ENCODE measurements at places on chromosomes 2 and 18. TPM values are rescaled to one million over a fixed set of nuclear protein-coding genes. Genes with fewer than 3 reads are reported as not detected.
A peak's percentile ranks its signal among the peaks of the same experiment; 100 is the strongest.

DNA sequence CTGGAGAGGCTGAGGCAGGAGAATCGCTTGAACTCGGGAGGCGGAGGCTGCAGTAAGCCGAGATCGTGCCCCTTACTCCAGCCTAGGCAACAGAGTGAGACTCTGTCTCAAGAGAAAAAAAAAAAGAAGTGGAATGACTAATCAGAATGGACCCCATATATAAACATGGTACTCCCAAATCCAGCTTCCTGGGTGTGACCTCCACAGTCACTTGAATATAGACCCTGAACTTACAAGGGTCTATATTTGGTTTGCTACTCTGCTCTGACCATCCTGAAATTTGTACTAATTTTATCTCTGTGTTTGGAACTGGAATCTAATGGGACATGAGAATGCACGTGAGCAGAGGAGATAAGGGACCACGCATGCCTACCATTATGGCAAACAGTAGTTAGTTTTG lies 275.0 kb downstream of the TNS1 start:
- DNase-seq: no peak

- no peak for DNase-seq
Observed at GRCh38 chr18:55239740-55240139, 280.5 kb upstream of the CCDC68 start.

DNA sequence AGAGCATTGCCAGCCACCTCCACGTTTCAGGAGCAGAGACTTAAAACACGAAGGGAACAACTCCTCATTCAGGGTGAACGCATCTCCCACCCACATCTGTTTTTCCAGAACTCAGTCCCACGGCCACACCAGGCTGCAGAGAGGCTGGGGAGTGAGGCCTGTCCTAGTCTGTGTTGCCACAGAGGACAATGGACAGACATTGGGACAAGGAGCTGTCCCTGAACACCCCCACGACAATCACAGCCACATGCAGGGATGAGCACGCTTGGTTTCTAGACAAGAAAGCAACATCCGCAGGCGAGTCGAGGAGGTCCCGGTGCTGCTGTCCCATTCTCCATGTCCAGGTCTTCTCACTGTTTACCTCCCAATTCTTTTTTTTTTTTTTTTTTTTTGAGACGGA lies 167.4 kb downstream of the EIPR1 start:
- DNase-seq: no peak

GRCh38 chr18:9730786-9731185 lies 22.7 kb downstream of the RAB31 start:
- DNase-seq: no peak

DNA sequence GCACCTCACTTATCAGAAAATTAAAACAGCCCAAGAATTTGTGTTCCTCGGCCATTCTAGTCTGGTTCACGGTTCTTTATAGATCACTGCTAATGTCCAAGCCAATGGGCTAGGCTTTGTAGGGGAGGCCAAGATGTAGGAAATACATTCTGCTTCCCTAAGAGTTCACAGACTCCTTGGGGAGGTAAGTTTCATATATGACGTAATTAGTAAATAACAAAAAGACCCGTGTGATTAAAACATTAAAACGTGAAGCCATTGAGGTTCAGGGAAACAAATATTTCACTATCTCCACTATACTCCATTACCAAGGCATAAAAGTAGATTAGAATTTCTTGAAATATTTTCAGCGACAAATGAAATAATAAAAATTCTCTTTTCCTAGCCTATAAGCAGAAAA lies 272.5 kb upstream of the KLHL29 start:
- no peak for DNase-seq

- no peak for DNase-seq
Observed at GRCh38 chr2:113113807-113114206, 13.6 kb upstream of the IL1RN start.

GRCh38 chr18:12113999-12114646 lies 20.5 kb downstream of the ANKRD62 start:
- no peak for DNase-seq

DNA sequence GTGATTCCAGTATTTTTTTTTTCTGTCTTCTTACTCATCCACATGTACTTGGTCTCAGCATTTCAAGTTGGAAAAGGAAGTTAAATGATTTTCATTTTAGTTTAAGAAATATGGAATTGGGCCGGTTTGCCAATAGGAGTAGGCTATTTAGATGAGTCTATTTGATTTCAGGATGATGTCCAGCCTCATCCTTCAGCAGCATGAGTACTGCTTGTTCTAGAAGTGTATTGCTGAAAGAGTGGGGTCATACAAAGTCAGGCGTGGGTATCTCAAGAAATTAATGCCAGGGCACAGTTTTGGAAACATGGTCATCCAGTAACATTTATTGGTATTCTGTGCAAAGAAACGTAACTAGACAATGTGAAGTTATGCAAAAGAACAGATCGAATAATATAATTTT lies 44.9 kb upstream of the MSTN start:
- no peak for DNase-seq

DNA sequence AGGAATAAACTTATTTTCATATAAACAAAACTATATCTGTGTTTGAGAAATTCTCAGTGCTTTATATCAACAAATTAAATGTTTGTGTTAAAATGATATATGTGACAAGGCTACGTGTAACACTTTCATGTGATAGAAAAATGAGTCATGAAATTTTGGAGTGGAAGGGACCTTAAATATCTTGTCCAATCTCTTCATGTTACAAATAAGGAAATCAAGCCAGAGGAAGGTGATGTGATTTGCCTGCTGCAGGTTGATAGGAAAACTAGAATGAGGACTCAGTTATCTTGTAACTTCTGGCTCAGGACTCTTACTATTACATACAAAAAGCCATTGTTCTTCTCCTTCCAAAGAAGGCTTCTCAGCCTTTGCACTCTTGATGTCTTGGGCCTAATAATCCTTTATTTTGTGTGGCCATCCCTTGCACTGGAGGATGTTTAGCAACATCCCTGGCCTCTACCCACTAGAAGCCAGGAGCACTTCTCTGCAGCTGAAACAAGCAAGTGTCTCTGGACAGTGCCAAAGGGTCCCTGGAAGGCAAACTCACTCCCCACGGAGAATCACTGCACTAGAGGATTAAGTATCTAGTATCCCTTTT lies 43.0 kb upstream of the NARS1 start:
- no peak for DNase-seq

GRCh38 chr2:20667151-20667530 lies 197 bp downstream of the GDF7 start:
- no peak for DNase-seq

GRCh38 chr18:8367217-8367988 lies 241.8 kb upstream of the RAB12 start:
- peak; percentile 32 for DNase-seq

GRCh38 chr2:43611987-43612894 lies 16.4 kb upstream of the THADA start:
- peak; percentile 73 for DNase-seq

DNA sequence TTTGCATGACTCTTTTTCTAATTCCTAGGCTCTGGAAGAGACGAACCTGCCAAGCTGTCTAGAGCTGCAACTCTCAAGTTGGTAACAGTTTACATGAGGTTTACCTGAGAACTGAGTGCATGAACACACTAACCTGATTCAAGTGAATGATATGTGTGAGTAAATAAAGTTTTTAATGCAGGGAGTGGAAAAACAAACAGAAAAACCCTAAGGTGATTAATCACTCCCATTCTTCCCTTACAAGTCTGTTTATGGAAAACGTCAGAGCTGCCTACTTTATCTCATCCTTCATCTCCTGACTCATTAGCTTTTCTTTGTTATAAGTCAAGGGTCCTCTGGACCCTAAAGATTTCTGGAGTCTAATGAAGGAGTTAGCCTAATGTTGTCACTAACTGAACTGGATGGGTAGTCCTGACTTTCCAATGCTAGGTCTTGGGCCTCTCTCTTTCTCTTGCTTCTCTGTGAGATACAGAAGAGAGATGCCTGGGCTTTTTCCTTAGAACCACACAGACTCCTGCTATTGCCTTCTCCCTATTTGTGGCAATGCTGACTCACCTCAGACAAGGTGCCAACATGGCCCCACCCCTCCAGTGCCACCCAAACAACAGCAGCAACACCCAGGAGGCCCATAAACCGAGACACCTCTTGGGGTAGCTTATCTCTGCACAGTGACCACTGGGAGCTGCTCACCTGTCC lies 952.4 kb downstream of the EPHA4 start:
- no peak for DNase-seq

DNA sequence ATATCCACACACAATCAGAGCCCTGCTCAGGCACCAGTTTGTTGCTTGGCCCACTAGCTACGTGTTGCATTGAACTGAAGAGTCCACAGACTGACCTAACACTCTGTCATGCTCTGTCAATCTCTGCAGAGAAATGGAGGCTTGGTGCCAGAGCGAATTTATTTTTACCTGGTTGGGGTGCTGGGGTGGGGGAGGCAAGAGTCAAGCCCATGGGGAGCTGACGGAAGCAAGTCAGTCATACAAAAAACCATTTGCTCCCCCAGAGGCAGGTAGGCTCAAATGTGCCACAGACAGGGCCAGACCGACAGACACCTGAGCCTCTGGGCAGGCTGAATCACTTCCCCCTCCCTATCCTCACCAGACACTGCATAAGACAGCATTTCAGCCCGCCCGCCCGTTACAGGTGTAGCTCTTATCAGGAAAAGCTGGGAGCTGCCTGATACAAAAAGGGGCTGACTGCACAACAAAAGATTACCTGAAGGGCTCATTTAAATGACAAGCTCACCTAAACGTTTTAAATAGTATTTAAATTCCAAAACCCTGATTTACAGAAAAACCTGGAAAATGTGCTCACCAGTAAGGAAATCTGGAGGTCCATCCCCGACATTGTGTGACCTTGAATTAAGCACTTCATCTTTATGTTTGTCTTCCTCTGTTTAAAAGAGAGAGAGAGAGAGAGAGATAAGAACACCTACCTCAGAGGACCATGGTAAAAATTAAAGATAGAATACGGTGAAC lies 2.1 kb upstream of the PCBP1 start:
- DNase-seq: no peak

DNA sequence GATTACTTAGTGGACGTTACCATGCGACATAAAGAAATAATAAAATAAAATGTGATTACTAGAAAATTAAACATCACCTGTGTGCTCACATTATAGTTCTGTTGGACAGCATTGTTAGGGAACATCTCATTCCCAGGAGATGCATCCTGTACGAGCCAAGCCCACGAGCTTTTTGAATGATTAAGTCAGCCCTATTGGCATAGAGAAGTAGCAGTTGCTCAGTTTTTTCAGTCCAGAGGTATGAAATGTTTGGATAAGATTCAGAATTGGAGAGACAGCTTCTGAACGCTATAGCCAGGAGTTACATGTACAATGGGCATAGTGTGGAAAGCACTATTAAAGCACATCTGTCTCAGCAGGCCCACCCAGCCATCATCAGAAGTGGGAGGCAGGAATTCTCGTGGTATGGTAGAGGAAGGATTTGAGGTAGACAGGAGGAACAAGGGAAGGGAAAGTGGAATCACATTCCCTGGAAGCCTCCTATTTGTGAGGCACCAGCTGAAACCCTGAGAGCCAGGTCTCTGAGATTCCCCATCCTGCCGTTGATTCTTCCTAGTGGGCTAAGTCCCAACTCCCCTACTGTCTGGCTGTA lies 8.6 kb downstream of the SPATS2L start:
- DNase-seq: no peak

DNA sequence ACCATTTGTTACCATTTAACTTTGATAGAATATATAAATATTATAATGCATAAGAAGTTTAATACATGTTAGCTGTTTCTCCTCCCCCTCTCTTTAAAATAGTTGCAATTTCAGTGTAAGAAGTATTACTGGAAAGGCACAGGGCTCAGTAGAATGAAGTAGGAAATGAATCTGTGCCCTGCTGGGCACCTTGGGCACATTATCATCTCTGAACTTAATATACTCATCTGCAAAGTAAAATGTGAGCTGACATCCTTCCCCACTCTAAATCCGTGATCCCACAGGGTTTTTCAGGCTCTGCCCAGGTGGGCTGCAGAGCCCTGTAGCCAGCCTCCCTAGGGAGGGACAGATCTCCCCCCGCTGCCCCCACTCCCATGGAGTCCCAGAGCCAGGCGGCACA lies 56.8 kb downstream of the DPP4 start:
- DNase-seq: no peak

DNA sequence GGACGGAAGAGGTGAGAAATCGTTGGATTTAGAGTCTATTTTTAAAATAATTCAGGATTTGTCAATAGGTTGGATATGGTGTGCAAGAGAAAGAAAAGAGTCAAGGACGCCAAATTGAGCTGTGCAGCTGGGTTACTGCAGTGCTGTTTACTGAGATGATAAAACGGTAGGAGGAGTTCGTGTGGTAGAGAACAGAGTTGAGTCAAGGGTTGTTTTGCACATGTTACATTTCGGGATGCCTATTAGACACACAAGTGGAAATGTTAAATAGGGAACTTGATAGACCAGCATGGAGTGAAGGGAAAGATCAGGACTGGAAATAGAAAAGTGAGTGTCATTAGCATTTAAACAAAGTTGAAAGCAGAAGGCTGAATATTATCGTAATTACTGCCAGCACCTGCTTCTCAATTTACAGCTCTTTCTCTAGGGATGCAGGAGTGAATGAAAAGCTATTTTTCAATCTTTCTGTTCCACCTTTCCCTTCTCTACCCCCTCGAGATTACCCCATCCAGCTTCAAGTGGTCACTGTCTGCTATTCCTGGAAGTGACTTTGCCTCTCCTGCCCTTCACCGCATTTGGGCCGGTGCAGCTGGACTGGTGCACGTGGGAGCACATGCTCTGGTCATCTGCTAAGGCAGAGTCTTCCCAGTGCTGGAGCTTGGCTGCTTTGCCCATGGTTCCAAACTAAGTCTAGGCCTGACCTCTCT lies 30.3 kb downstream of the GPR75 start:
- no peak for DNase-seq

CRIM1 gene
- 422 TPM for polyA plus RNA-seq

AQP12A gene
- not detected for polyA plus RNA-seq

NTSR2 gene
- polyA plus RNA-seq: not detected

GNLY gene
- not detected for polyA plus RNA-seq

PPP4R3B gene
- polyA plus RNA-seq: 11.2 TPM

UNC80 gene
- not detected for polyA plus RNA-seq

PDCD1 gene
- polyA plus RNA-seq: not detected

All from endothelial cell of umbilical vein (primary cell).